ENCODE measurements at places on chromosomes 6 and 20. TPM values are rescaled to one million over a fixed set of nuclear protein-coding genes. Genes with fewer than 3 reads are reported as not detected.

Gene KCNG1
- total RNA-seq = 10.5 TPM

Gene RNF182
- total RNA-seq = 19.1 TPM

Gene PDE7B
- total RNA-seq = 2.4 TPM

Gene KIF25
- not detected for total RNA-seq

Gene ENPP1
- total RNA-seq = 2.2 TPM

Gene RIPOR2
- total RNA-seq = under 0.01 TPM

Gene SH3BGRL2
- total RNA-seq = 13.9 TPM

Gene DEF6
- total RNA-seq = 6.0 TPM

Gene COL10A1
- total RNA-seq = not detected

Gene PLA2G7
- total RNA-seq = 0.23 TPM

Gene DDR1
- 72.0 TPM for total RNA-seq

Gene TNFRSF6B
- total RNA-seq = 509 TPM

Gene FGD2
- total RNA-seq = not detected

Gene PBOV1
- not detected for total RNA-seq

Gene GCNT2
- total RNA-seq = 31.2 TPM

Gene ZNF165
- total RNA-seq = 4.3 TPM

Gene CST5
- total RNA-seq = not detected

Gene IMPG1
- not detected for total RNA-seq

Gene KHDC1
- total RNA-seq = 2.3 TPM

Gene CENPB
- total RNA-seq = 82.3 TPM

Gene IL17F
- not detected for total RNA-seq

Gene OPN5
- not detected for total RNA-seq

Gene SLC17A1
- total RNA-seq = not detected

Gene DEFB124
- not detected for total RNA-seq

Gene MAP7
- 16.1 TPM for total RNA-seq

Gene TCP1
- total RNA-seq = 390 TPM

Gene OR2H2
- total RNA-seq = not detected

Gene RSPO4
- 1.2 TPM for total RNA-seq

Gene NOP56
- 318 TPM for total RNA-seq

Gene GATA5
- not detected for total RNA-seq

Gene CGAS
- 18.2 TPM for total RNA-seq

Gene SRC
- 37.8 TPM for total RNA-seq

Gene GINS1
- total RNA-seq = 44.1 TPM

Gene ELOVL4
- total RNA-seq = 2.1 TPM

Gene VWA7
- total RNA-seq = 0.65 TPM

Gene LRRN4
- 152 TPM for total RNA-seq

Gene BPIFB1
- not detected for total RNA-seq

Gene CDC40
- total RNA-seq = 14.1 TPM

Gene MCHR2
- total RNA-seq = not detected

Gene GPR6
- not detected for total RNA-seq

Gene NOX3
- total RNA-seq = not detected

Gene DLL1
- 1.7 TPM for total RNA-seq

Gene FOXF2
- total RNA-seq = not detected

Gene NKAIN2
- under 0.01 TPM for total RNA-seq

Gene TRIM40
- total RNA-seq = not detected

Gene NELFE
- 132 TPM for total RNA-seq

Gene FILIP1
- 0.07 TPM for total RNA-seq

Gene SOBP
- 2.5 TPM for total RNA-seq

Gene ZSCAN9
- total RNA-seq = 12.3 TPM

Gene EDN1
- 16.3 TPM for total RNA-seq

Gene LGSN
- not detected for total RNA-seq

Gene BTBD3
- 35.1 TPM for total RNA-seq

Gene NINL
- 6.5 TPM for total RNA-seq

Gene GCLC
- total RNA-seq = 15.3 TPM

Gene PRICKLE4
- not detected for total RNA-seq

Gene ULBP3
- total RNA-seq = 8.2 TPM

Gene HSPA1L
- total RNA-seq = 0.29 TPM

Gene CLVS2
- not detected for total RNA-seq

Gene BIRC7
- total RNA-seq = 10.6 TPM

Data from epithelial cell of proximal tubule (primary cell).